ENCODE measurements at places on chromosomes 3 and 15. TPM values are rescaled to one million over a fixed set of nuclear protein-coding genes. Genes with fewer than 3 reads are reported as not detected.

Gene SLC51B
- total RNA-seq = 0.64 TPM

Gene ZIC4
- total RNA-seq = not detected

Gene SLC4A7
- 19.6 TPM for total RNA-seq

Gene FBXO40
- not detected for total RNA-seq

Gene FAM107A
- not detected for total RNA-seq

Gene WDR72
- 1.1 TPM for total RNA-seq

Gene DNAH12
- 0.05 TPM for total RNA-seq
